ENCODE measurements at places on chromosomes 5 and 9. TPM values are rescaled to one million over a fixed set of nuclear protein-coding genes. Genes with fewer than 3 reads are reported as not detected.

DNA sequence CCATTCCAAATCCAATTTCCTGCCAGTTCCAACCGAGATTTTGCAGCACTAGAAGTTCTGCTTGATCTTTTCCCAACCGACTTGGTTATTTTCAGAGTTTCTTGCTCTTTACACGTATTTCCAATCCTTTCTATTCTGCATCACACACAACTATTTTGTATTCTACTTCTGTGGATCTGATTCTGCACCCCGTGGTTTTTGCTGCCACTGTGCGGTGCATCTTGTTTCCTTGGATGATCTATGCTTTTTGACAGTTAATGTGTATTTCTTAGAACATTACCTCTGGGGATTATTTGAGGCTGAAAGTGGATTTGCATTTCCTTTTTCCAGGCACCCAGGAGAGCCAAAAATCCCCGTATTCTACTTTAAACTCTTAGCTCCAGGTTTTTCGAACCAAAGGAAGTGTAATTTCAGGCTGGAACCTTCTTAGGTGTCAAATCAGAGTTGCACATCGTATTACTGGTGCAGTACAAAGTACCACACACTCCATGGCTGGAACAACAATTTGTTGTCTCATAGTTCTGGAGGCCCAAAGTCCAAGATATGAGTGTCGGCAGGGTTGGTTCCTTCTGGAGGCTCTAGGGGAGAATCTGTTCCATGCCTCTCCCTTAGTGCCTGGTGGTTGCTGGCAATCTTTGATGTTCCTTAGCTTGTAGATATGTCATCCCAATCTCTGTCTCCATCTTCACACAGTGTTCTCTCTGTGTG, 14.7 kb upstream of the SARDH start:
- peak; percentile 18 for DNase-seq

- peak; percentile 67 for DNase-seq
Measured at GRCh38 chr5:149750596-149750995, 20.5 kb downstream of the PPARGC1B start.

Gene RETREG1
- total RNA-seq: 25.2 TPM

Gene EQTN
- total RNA-seq: not detected

Gene PCDHGB6
- 2.3 TPM for total RNA-seq
